G401 (cell line): ENCODE measurements at places on chromosomes 7 and 10.

- DNase-seq: no peak
Measured at GRCh38 chr10:103552856-103553742, 59.6 kb downstream of the NEURL1 start.

GRCh38 chr10:110829721-110830410 lies 41.9 kb upstream of the PDCD4 start:
- DNase-seq: no peak

- DNase-seq: peak; percentile 33
Measured at GRCh38 chr7:43481902-43482678, 100.8 kb upstream of the STK17A start.

DNA sequence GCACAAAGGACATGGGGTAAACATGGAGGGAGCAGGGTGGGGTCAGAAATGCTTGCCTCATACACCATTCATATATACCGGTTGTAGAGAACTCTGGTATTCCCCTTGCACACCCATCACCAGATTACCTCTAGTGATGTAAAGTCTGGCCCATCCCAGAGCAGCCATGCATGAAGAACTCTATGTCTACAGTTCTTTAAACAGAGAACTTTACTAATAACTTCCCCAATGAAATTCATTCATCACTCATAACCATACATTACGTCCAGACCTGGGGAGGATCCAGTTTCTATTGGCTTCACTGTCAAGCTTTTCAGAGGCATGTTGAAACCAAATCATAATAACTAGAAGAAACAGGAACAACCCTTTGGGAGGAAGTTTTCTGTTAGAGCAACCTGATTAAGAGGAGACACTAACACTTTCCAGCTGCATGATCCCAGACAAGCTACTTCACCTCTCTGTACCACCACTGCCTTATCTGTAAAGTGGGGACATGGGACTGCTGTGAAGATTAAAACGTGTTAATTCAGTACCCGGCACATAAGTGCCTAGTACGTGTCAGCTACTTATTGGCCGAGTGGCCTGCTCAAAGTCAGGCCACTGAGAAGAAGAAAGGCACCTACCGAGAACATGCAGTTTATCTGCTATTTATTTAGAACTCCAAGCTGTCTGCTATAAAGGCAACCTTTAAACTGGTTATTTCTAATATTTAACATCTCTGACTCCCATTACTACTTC lies 59.7 kb downstream of the IGF2BP3 start:
- no peak for DNase-seq

DNA sequence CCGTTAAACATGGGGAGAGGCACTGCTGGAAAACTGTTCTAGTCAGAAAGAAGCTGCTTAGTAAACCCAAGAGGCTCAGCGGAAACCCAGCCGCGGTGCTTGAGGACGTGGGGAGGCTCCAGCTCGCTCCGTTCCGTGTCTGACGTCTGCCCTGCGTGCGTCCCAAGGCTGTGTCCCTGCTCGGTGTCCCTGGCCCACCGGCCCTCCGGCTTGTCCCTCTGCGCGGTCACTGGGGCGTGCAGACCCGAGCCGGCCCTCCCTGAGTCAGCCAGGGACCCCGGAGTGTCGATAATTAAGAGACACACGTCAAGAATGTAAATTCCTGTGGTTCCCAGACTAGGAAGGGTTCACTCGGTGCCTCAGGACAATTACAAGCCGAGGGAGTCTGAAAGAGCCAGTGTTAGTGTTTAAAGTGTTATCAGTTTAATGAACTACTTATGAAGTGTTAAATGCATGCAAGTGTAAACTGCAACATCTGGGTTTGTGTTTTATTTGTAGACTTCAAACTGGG lies 98.9 kb downstream of the WDR11 start:
- no peak for DNase-seq

- DNase-seq: no peak
Measured at GRCh38 chr10:130954326-130954905, 357.1 kb downstream of the TCERG1L start.

GRCh38 chr10:97475936-97476594 lies 22.2 kb downstream of the MMS19 start:
- DNase-seq: no peak

- no peak for DNase-seq
Measured at GRCh38 chr10:75335983-75336382, 65.6 kb downstream of the ZNF503 start.

DNA sequence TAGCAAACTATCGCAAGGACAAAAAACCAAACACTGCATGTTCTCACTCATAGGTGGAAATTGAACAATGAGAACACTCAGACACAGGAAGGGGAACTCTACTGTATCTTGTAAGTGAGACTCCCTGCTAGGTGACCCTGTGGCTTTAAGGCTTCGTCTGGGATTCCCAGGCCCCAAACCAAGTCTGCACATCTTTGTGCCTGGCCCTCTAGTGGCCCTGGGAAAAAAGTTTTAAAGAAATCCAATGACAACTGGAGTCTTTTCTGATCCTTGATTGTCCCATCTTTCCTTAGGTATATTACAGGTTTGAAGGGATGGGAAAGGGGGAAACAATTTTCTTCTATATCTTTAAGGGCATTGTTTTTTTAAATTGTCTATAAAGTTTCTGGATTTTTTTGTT lies 10.6 kb upstream of the LIPM start:
- DNase-seq: no peak

DNA sequence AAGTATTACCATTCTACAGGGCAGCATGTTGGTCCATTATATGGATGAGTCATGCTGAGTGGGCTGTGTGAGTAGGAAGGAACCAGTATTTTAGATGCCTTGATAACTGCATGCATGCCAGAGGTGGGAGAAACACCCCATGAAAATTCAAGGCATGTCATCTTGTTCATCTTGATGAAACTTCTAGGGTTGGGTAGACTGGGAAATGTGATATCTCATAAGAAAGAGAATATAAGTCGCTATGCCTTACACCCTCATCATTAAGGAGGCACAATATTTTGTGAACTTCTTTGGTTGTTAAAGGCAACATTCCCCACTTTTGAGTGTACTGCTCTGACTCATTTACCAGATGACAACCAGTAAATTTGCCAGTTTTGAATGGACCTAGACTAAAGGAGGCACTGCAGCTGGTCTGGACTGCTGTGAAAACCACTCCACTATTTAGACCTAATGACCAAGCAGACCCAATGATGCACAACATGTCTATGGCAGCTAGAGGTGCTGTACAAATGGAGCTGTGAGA lies 48.0 kb downstream of the ZNF365 start:
- DNase-seq: no peak

DNA sequence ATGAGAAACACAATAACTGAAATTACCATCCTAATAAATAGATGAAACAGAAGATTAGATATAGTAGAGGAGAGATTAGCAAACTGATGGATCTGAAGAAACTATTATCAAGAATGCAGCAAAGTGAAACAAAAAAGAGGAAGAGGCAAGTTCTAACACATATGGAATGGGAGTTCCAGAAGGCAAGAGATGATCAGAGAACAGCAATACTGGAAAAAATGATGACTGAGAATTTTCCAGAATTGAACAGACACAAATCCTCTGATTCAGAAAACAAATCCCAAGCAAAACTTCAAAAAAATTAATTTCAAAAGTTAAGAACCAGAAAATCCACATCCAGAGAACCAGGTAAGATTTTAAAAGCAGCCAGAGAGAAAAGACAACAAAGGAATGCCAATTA lies 20.2 kb upstream of the CYREN start:
- DNase-seq: no peak
